ENCODE measurements at places on chromosomes 6 and 20. TPM values are rescaled to one million over a fixed set of nuclear protein-coding genes. Genes with fewer than 3 reads are reported as not detected.

GRCh38 chr20:39206899-39207564, 244.9 kb downstream of the DHX35 start:
- DNase-seq = no peak

GRCh38 chr6:47437592-47437991, 40.0 kb upstream of the CD2AP start:
- no peak for DNase-seq

- DNase-seq = no peak
These were observed 1.6 kb downstream of the ZMYND8 start for GRCh38 chr20:47354714-47355488.

DNA sequence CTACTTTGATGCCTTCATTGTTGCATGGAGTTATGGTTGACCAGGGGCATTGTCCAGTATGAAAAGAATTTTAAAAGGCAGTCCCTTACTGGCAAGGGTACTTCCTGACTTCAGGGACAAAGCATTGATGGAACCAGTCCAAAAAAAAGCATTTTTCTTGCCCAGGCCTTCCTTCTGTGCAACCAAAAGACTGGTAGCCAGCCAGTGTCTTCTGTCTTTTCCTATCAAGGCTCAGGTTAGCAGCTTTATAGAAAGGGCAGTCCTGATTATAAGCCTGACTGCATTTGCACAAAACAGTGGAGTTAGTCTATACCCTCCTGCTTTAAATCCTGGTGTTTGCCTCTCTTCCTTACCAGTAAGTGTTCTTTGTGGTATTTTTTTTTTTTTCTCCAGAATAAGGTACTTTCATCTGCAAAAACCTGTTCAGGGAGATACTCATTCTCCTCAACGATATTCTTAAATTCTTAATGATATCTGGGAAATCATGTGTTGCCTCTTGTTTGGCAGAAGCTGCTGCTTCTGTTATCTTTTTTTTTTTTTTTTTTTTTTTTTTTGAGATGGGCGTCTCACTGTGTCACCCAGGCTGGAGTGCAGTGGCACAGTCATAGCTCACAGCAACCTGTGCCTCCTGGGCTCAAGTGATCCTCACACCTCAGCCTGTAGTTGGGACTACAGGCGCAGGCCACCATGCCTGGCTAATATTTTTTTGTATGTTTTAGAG, 33.9 kb downstream of the SCAF8 start:
- no peak for DNase-seq

GRCh38 chr20:5719861-5720403, 30.3 kb upstream of the SHLD1 start:
- DNase-seq = no peak

AMD1 gene
- polyA plus RNA-seq = 34.2 TPM

IP6K3 gene
- polyA plus RNA-seq = 18.4 TPM

TFAP2C gene
- polyA plus RNA-seq = 0.03 TPM

RXRB gene
- 40.7 TPM for polyA plus RNA-seq

Measured in heart right ventricle (tissue), 16 donors.